ENCODE measurements at places on chromosomes 16 and 17. TPM values are rescaled to one million over a fixed set of nuclear protein-coding genes. Genes with fewer than 3 reads are reported as not detected.

DNA sequence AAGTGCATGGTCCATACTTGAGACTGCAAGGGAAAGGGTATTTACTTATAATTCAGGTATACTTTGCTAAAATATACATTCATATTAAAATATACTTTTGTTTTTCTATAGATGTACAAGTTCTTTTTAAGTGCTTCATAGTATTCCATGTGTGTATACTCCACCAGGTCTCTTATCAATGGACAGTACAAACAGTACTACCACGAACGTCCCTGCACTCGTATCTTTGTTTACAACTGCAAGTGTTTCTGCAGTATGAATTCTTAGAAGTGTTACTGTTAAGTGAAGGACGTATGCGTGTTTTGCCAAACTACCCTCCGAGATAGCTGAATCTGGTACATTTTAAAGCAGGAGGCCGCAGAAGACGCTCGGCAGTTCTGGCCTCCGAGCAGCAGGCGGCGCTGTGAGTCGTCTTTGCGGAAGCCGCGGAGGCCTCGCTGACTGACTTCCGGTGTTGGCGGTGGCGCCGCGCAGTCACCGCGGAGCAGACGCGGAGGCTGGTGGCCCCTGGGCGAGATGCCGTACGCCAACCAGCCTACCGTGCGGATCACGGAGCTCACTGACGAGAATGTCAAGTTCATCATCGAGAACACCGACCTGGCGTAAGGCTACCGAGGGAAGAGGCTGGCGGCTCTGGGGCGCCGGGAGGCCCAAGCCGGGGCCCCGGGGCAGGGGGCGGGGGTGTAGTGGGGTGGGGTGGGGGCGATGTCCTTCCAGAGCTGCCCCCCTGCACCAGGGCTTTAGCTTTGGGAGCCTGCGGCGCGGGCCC lies at the start of gene POLR2C:
TSS of gene POLR2C (plus strand) at position 471 of the 769 bp plus-strand sequence. CDS start at position 517, 46 bp downstream.
- peak within 1 kb of the TSS; percentile 97 for H3K4me3 ChIP-seq
- peaks cover 12% of the 10 kb centered on the region for H3K36me3 ChIP-seq
- peaks cover 22% of the 10 kb centered on the region for H3K4me1 ChIP-seq
- DNase-seq = peak; percentile 87
- no peaks in the 10 kb centered on the region for H3K27me3 ChIP-seq

- no peaks in the 10 kb centered on the region for H3K27me3 ChIP-seq
- DNase-seq = peak; percentile 46
- no peaks in the 10 kb centered on the region for H3K4me1 ChIP-seq
- no peaks in the 10 kb centered on the region for H3K36me3 ChIP-seq
Observed at GRCh38 chr17:47324224-47325020, 667 bp downstream of the EFCAB13 start.

- no peaks in the 10 kb centered on the region for H3K4me1 ChIP-seq
- no peak overlapping the region for H3K27ac ChIP-seq
- DNase-seq = peak; percentile 35
- no peaks in the 10 kb centered on the region for H3K36me3 ChIP-seq
Observed at GRCh38 chr16:52191531-52192134, 355.3 kb downstream of the TOX3 start.

DNA sequence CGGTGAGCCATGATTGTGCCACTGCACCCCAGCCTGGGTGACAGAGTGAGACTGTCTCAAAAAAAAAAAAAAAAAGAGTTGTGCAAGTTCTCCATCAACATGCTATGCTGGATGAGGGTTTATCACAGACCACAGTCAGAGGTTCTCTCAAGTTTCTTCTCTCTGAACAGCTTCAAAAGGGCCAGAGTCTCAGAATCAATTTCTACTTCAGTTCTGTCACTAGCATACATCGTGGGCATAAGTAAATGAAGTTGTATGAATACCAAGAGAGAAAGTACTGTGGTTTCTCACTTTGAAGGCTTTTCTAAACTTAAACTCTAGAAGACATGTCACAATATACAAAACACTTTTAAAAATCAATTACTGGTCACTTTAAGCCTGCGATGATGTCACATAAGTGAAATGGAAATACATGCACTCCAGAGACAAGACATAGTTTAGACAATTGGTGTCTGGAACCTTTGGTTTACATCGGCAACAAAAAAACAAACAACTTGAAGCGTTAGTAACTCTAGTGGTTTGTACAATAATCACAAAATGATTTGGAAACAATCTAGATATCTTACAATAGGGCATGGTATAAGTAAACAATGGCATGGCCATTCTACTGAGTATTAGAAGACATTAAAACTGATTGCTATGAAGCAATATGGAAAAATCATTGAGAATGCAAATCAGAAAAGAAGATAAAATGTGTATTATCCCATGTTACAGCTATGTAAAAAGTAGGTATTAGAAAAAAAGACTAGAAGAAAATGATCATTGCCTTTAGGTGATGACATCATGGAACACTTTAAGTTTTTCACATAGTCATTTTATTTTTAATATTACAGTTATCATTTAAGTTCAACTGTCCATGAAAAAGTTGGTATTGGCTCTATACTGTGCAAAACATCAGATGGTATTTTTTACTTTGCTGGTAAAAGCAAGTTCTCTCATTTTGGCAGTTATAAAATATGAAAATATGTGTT lies 232.3 kb downstream of the ZFHX3 start:
- no peaks in the 10 kb centered on the region for H3K4me1 ChIP-seq
- H3K36me3 ChIP-seq = no peaks in the 10 kb centered on the region
- no peak overlapping the region for H3K4me3 ChIP-seq
- no peak for DNase-seq
- H3K27ac ChIP-seq = no peak overlapping the region
- no peaks in the 10 kb centered on the region for H3K27me3 ChIP-seq

- H3K27ac ChIP-seq = peak overlapping the region; percentile 18
- H3K36me3 ChIP-seq = peaks cover 21% of the 10 kb centered on the region
- H3K4me3 ChIP-seq = no peak overlapping the region
- no peaks in the 10 kb centered on the region for H3K27me3 ChIP-seq
Observed at GRCh38 chr17:77483128-77483598, 342.4 kb downstream of the SEC14L1 start.

- DNase-seq = no peak
- H3K27ac ChIP-seq = no peak overlapping the region
- no peaks in the 10 kb centered on the region for H3K36me3 ChIP-seq
- H3K27me3 ChIP-seq = peaks cover 64% of the 10 kb centered on the region
- H3K4me3 ChIP-seq = no peak overlapping the region
- peaks cover 12% of the 10 kb centered on the region for H3K4me1 ChIP-seq
Observed at GRCh38 chr17:49959183-49959935, 9.6 kb upstream of the DLX4 start.

- no peaks in the 10 kb centered on the region for H3K27me3 ChIP-seq
- DNase-seq = no peak
- H3K4me3 ChIP-seq = no peak overlapping the region
- peaks cover 9% of the 10 kb centered on the region for H3K4me1 ChIP-seq
- no peak overlapping the region for H3K27ac ChIP-seq
- peaks cover 55% of the 10 kb centered on the region for H3K36me3 ChIP-seq
Observed at GRCh38 chr17:28906276-28906675, 3.4 kb upstream of the DHRS13 start.

DNA sequence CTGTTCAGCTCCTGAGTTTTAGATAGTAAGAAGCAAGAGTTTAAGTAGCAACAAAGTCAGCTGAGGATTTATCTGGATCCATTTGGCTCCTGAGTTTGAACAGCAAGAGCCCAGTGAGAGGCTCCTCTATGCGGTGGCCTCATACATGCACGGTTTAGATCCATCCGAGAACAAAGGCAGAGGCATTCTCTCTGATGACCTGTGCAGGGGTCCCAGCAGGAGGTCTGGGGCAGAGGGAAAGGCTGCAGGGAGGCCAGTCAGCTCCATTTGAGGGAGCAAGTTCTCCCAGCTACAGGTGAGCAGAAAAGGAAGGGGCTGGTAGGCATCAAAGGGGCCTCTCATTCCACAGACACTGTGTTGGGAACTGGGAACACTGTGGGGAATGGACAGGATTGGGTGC lies 16.5 kb downstream of the PITPNM3 start:
- H3K27me3 ChIP-seq = no peaks in the 10 kb centered on the region
- no peak for DNase-seq
- H3K36me3 ChIP-seq = peaks cover 7% of the 10 kb centered on the region

DNA sequence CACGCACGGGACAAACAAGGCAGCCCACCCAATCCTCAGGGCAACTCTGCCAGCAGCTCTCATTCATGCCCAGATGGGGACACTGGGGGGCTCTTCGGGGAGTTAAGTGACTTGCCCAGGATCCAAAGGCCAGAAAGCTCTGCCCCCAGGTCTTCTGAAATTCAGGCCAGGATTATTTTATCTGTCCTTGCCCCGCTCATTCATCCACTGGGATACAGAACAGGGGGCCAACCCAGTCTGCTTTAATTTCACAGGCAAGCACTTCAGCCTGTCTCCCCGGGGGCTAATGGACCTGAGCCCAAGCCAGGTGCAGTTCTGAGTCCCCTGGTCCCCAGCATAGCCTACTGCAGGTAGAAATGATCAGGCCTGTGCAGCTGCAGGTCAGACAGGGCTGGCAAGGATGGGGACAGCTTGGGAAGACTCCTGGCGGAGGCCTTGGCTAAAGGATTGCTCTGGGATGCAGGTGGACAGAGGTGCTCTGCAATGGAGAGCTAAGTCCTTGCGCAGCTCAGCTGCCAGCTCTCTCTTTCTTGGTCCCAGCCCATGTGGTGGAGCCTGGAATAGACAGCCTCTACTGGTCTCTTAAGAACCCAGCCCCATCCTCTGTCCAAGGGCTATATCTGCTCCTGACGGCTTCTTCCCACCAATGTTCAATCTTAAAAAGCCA lies 766 bp upstream of the B3GNT9 start:
- H3K27me3 ChIP-seq = no peaks in the 10 kb centered on the region
- no peak for DNase-seq
- no peak overlapping the region for H3K4me3 ChIP-seq
- no peaks in the 10 kb centered on the region for H3K36me3 ChIP-seq
- no peak overlapping the region for H3K27ac ChIP-seq

DNA sequence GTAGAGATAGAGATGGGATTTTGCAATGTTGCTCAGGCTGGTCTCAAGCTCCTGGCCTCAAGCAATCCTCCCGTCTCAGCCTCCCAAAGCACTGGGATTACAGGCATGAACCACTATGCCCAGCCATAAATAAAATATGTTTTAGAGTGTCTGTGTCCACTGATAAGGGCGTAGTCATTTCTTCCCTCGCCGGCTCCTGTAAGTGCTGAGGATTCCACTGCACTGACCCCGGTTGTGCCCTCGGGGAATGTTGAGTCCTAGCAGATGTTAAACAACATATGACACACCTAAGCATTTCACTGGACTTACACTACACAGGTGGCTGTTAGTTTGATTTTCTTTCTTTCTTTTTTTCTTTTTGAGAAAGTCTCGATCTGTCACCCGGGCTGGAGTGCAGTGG lies 5.6 kb upstream of the SHMT1 start:
- H3K27ac ChIP-seq = no peak overlapping the region
- no peaks in the 10 kb centered on the region for H3K27me3 ChIP-seq
- H3K4me1 ChIP-seq = no peaks in the 10 kb centered on the region
- no peak overlapping the region for H3K4me3 ChIP-seq

The OTOP2 gene
- not detected for total RNA-seq

The AANAT gene
- not detected for total RNA-seq

The HEATR9 gene
- total RNA-seq = not detected

The MMP25 gene
- total RNA-seq = 0.42 TPM

The GPRC5C gene
- 66.8 TPM for total RNA-seq

The KRTAP2-2 gene
- not detected for total RNA-seq
